ENCODE measurements at places on chromosomes 1 and 21. TPM values are rescaled to one million over a fixed set of nuclear protein-coding genes. Genes with fewer than 3 reads are reported as not detected.

The TMEM81 gene
- polyA plus RNA-seq = 4.7 TPM

The MSH4 gene
- polyA plus RNA-seq = 0.21 TPM

- no peak for DNase-seq
Measured at GRCh38 chr1:116871779-116872146, 38.0 kb upstream of the PTGFRN start.

- DNase-seq = no peak
Measured at GRCh38 chr1:204723131-204723787, 37.7 kb upstream of the LRRN2 start.

The KRTAP12-2 gene
- not detected for polyA plus RNA-seq

GRCh38 chr1:238485912-238486209 lies 595.1 kb upstream of the ZP4 start:
- no peak for DNase-seq

GRCh38 chr1:38690790-38691449 lies 168.7 kb downstream of the RRAGC start:
- no peak for DNase-seq

The GJA5 gene
- polyA plus RNA-seq = 31.7 TPM

All from renal pelvis (tissue), 12 donors.